GM12878 (cell line): ENCODE measurements at places on chromosomes 1 and 21. TPM values are rescaled to one million over a fixed set of nuclear protein-coding genes. Genes with fewer than 3 reads are reported as not detected.

The IVL gene
- 12.1 and 12.2 TPM in 2 replicates for total RNA-seq

The TRMT1L gene
- 17.7 and 18.2 TPM in 2 replicates for total RNA-seq

The REN gene
- not detected in 2 replicates for total RNA-seq

The ANKRD34A gene
- total RNA-seq: 3.5 and 5.2 TPM in 2 replicates

The C8B gene
- total RNA-seq: not detected in 2 replicates

The EPHA2 gene
- 0.32 and 0.51 TPM in 2 replicates for total RNA-seq

GRCh38 chr1:232012773-232013386 is 386.3 kb downstream of the DISC1 start:
- H3K27me3 ChIP-seq: no peaks in the 10 kb centered on the region; the same call in 1 of the 2 replicates
- no peaks in the 10 kb centered on the region for H3K36me3 ChIP-seq
- no peak overlapping the region for H3K27ac ChIP-seq
- no peak for DNase-seq
- no peaks in the 10 kb centered on the region for H3K4me1 ChIP-seq
- H3K4me3 ChIP-seq: no peak overlapping the region

DNA sequence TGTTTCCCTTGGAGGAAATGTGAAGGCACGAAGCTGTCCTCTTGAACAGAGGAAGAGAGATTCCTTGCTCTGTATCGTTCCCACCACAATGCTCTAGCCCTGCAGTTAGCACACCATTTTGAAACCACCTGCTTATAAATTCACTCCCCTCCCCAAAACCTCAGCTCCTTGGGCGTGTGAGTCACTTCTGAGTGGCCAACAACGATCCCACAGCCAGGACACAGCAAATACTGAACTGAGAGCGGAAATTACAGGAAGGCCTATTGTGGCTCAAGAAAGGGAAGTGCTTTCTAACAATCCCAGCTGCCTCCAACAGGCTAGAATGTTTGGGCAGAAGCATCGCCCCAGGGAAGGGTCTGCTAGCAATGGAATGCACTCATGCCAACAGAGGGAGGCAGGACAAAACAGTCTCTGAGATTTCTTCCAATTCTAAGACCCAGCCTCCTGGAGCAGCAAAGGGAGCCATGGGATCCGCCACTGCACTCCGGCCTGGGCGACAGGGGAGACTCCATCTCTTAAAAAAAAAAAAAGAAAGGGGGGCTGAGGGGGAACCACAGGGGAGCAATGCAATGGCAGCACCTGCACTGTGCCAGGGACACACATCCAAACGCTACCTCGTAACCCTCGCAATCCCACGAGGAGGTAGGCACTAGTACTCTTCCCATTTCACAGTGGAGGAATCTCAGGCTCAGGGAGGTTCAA is 1.9 kb downstream of the TMEM53 start:
- H3K36me3 ChIP-seq: no peaks in the 10 kb centered on the region
- peak overlapping the region; percentile 46; the same call in 1 of the 2 replicates for H3K4me3 ChIP-seq

DNA sequence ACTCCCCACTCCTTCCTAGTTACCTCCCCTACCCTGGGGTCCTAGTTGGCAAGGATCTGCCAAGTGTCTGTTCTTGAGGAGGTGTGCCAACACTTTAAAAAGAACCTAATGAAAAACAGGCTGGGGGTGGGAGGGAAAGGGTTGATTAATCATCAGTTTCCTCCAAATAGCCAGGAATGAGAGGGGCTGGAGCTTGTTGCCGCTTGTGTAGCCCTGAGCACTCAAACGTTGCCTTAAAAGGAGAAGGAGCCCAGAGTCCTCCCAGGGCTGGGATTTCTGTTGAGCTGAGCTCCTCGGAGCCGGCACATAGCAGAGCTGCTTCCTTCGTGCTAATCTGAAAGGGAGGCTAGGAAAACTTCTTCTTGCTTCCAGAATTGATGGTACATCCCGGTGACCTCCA is 15.9 kb downstream of the SHISA4 start:
- no peak overlapping the region for H3K4me3 ChIP-seq
- H3K27ac ChIP-seq: no peak overlapping the region
- no peaks in the 10 kb centered on the region for H3K27me3 ChIP-seq
- DNase-seq: no peak
- H3K4me1 ChIP-seq: no peaks in the 10 kb centered on the region
- no peaks in the 10 kb centered on the region for H3K36me3 ChIP-seq

- no peak overlapping the region for H3K27ac ChIP-seq
Measured at GRCh38 chr1:189628857-189629256, 848.8 kb downstream of the BRINP3 start.

GRCh38 chr21:45085700-45086099 is 11.3 kb downstream of the ADARB1 start:
- H3K4me1 ChIP-seq: no peaks in the 10 kb centered on the region
- no peak overlapping the region for H3K4me3 ChIP-seq
- DNase-seq: no peak
- H3K27ac ChIP-seq: no peak overlapping the region

DNA sequence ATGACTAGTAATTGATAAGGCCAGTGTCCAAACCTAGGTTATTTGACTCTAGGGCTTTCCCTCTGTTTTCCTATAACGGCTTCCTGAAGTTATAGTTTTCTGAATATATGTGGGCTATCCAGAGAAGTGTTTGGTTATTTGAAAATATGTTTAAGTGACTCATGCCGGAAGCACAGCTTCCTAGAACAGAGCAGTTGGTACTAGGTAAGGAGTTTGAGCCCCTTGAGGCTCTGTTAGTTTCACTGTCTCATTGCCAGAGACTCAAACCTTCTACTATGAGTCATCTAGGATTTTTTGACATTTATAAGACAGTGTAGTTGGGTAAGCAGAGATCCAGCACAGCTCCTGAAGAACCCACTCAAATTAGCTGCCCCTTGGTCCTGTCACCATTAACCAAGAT is 27.1 kb upstream of the LEPR start:
- no peaks in the 10 kb centered on the region for H3K27me3 ChIP-seq
- no peak overlapping the region for H3K27ac ChIP-seq
- H3K4me3 ChIP-seq: no peak overlapping the region
- peak; percentile 3 for DNase-seq

DNA sequence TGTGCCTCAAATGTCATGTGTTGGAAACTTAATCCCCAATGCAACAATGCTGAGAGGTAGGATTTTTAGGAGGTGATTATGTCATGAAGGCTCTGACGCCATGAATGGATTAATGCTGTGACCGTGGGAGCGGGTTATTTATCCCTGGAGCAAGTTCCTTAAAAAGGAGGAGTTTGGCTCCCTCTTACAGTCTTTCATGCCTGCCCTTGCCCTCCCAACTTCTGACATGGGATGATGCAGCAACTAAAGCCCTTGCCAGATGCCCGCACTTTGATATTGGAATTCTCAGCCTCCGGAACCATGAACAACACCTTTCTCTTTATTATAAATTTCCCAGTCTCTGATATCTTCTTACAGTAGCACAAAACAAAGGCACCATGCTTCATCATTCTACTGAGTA is 685.3 kb upstream of the CHRM3 start:
- no peak overlapping the region for H3K27ac ChIP-seq
- H3K36me3 ChIP-seq: no peaks in the 10 kb centered on the region
- DNase-seq: no peak

GRCh38 chr1:67939186-67939743 is 106.0 kb upstream of the GNG12 start:
- H3K27ac ChIP-seq: no peak overlapping the region
- no peaks in the 10 kb centered on the region for H3K4me1 ChIP-seq
- H3K36me3 ChIP-seq: no peaks in the 10 kb centered on the region
- DNase-seq: no peak

DNA sequence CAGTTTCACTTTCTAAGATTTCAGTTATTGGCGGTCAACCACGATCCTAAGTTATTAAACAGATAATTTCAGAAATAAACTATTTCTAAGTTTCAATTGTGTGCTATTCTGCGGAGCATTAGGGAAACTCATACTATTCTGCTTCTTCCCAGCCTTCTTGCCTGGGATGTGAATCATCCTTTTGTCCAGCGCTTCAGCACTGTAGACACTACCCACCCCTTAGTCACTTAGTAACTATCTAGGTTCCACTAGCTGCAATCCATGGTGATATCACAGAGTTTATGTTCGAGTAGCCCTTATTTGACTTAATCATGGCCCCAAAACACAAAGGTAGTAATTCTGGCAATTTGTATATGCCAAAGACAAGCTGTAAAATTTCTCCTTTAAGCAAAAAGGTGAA is 279.9 kb upstream of the ADAMTS5 start:
- no peaks in the 10 kb centered on the region for H3K4me1 ChIP-seq
- DNase-seq: no peak
- no peak overlapping the region for H3K27ac ChIP-seq
- no peaks in the 10 kb centered on the region for H3K27me3 ChIP-seq

- no peak overlapping the region for H3K27ac ChIP-seq
- no peak for DNase-seq
- no peak overlapping the region for H3K4me3 ChIP-seq
Measured at GRCh38 chr21:40923407-40923806, 76.4 kb upstream of the DSCAM start.

- peak; percentile 28 for DNase-seq
- H3K27me3 ChIP-seq: no peaks in the 10 kb centered on the region
- H3K27ac ChIP-seq: no peak overlapping the region
- H3K4me1 ChIP-seq: no peaks in the 10 kb centered on the region
Measured at GRCh38 chr1:243748706-243749283, 101.2 kb downstream of the AKT3 start.

- H3K4me1 ChIP-seq: no peaks in the 10 kb centered on the region
- no peak for DNase-seq
- H3K27me3 ChIP-seq: no peaks in the 10 kb centered on the region
Measured at GRCh38 chr1:118902711-118903191, 85.4 kb downstream of the TBX15 start.

- H3K27ac ChIP-seq: no peak overlapping the region
- H3K4me3 ChIP-seq: no peak overlapping the region
- no peaks in the 10 kb centered on the region for H3K27me3 ChIP-seq
- DNase-seq: no peak
- no peaks in the 10 kb centered on the region for H3K36me3 ChIP-seq
Measured at GRCh38 chr1:47396671-47397196, 19.4 kb upstream of the FOXE3 start.

GRCh38 chr1:22529901-22530621 is 33.2 kb upstream of the EPHA8 start:
- no peak overlapping the region for H3K27ac ChIP-seq
- peaks cover 3% of the 10 kb centered on the region for H3K36me3 ChIP-seq
- DNase-seq: no peak
- H3K4me1 ChIP-seq: no peaks in the 10 kb centered on the region

DNA sequence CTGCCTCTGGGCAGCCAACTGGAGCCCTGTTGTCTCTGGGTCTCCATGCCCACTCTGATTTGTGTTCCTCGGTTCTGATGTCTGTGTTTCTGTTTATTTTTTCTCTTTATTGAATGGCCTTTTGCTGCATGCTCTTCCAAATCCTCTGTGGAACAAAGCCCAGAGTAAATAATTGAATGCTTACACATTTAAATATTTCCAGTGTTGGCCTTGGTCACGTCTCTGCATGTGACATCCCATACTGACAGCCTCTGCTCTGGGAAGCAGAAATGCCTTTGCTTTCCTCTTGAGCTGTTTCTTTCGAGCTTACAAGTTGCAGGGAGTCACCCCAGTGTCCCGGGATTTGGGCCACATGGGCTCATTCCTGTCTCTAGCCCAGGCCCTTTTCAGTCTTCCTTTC is 267.9 kb downstream of the PTPRU start:
- H3K27ac ChIP-seq: no peak overlapping the region
- H3K4me3 ChIP-seq: no peak overlapping the region
- no peaks in the 10 kb centered on the region for H3K4me1 ChIP-seq
- no peak for DNase-seq

DNA sequence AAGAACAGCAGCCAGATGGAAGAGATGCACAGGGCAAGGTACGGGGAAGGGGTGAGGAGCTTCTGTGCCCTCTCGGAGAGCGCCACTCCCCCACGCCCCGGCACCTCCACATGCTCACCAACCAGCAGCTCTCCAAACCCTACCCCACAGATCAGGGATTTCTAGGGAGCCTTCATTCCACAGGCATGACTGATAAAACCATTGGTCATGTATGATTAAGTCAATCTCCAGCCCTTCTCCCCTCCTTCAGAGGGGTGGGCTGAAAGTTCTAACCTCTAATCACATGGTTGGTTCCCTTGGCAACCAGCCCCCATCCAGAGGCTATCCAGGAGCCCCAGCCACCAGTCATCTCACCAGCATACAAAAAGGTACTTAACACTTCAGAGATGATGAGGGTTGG is 144.7 kb downstream of the TGFBR3 start:
- no peak overlapping the region for H3K4me3 ChIP-seq
- DNase-seq: no peak
- no peaks in the 10 kb centered on the region for H3K4me1 ChIP-seq
- H3K27ac ChIP-seq: no peak overlapping the region
- no peaks in the 10 kb centered on the region for H3K27me3 ChIP-seq
- H3K36me3 ChIP-seq: no peaks in the 10 kb centered on the region

- H3K27ac ChIP-seq: no peak overlapping the region
- H3K36me3 ChIP-seq: no peaks in the 10 kb centered on the region
- H3K4me3 ChIP-seq: no peak overlapping the region
- no peak for DNase-seq
- H3K4me1 ChIP-seq: 0 out of 2 replicates have a peak, but pooled peaks cover 3% of the 10 kb centered on the region
- H3K27me3 ChIP-seq: no peaks in the 10 kb centered on the region
Measured at GRCh38 chr1:193111641-193112090, 6.5 kb upstream of the GLRX2 start.

- H3K4me1 ChIP-seq: no peaks in the 10 kb centered on the region
- H3K36me3 ChIP-seq: no peaks in the 10 kb centered on the region
- H3K27me3 ChIP-seq: 0 out of 2 replicates have a peak, but pooled peaks cover 2% of the 10 kb centered on the region
- H3K27ac ChIP-seq: no peak overlapping the region
Measured at GRCh38 chr1:114145504-114146151, 8.0 kb downstream of the SYT6 start.

DNA sequence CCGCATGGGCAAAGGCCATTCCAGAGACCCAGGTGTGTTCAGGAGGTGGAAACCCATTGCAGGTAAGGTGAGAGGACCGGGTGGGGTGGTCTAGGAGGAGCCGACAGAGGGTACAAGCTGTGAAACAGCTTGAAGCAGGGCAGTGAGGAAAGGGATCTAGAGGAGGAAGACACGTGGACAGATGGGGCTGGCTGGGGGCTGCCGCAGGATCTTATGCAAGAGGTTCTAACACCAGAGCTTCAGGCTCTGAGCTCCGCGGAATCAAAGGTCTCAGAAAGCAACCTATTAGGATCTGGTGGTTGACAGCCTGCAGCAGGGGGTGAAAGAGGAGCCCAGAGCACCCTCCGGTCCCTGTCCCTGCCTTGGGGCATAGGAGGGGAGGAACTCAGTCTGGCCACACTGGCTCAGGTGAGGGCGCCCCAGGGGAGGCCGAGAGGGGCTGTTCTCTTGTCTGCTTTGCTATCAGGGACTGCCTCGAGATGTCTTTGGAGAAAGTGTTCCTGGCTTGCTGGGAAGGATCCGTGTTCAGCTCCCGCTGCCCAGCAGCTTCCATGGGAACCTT is 1.9 kb downstream of the TFF1 start:
- no peaks in the 10 kb centered on the region for H3K36me3 ChIP-seq
- DNase-seq: no peak

DNA sequence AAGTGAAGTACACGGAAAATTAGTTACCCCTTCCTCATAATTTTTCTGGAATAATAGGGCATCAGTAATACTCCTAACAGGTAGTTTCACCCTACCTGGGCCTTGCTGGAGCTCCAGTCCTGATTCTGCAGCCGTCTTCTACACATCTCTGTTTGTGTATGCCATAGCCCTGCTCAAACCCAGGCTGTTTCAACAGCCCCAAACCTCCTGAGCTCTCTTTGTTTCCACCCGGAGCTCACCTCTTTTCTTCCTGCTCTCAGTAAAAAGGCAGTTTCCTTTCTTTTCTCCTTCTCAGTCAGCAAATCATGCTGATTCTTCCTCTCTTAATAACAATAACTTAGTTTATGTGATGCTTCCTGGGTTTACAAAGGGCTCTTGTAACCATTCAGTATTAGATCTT is 355.1 kb upstream of the RUNX1 start:
- no peak overlapping the region for H3K4me3 ChIP-seq
- no peak for DNase-seq
- H3K27ac ChIP-seq: no peak overlapping the region
- H3K4me1 ChIP-seq: no peaks in the 10 kb centered on the region
- H3K27me3 ChIP-seq: no peaks in the 10 kb centered on the region; the same call in 1 of the 2 replicates
